Left ventricle myocardium inferior (tissue), 1 donor: ENCODE measurements at places on chromosomes 5 and 9.

GRCh38 chr5:1040571-1040970, 32.0 kb downstream of the NKD2 start:
- peak; percentile 11 for DNase-seq

DNA sequence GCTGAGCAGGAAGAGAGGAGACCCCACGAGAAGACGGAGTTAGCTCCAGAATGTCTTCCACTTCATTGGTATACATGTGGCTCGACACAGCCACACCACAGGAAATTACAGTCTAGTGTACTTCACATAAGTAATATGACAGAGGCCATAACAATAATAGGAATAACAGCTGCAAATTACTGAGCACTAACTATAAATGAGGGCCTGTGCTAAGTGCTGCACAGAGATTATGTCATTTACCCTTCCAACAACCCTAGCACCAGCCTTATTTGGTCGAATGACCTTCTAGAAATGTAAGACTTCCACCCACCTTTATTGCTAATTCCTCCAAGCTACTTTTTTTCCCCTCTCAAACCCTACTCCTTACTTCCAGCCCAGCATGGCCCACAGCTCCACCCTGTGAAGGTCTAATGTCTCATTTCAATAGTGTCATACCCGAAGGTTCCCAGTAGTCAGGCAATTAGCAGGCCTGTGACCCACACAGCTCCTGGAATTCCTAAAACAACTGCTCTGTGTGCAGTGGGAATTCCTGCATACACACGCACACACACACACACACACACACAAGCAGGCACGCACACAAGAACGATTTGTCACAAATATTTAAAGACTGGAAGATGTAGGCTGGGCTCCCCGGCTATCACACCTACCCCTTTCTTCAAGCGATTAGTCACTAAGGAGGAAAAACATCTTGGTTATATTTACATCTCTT, 134.5 kb downstream of the FRMD3 start:
- no peak for DNase-seq

GRCh38 chr9:128721487-128722010, 2.4 kb downstream of the ZDHHC12 start:
- no peak for DNase-seq

GRCh38 chr5:132303589-132303988, 9.4 kb downstream of the SLC22A4 start:
- no peak for DNase-seq

DNA sequence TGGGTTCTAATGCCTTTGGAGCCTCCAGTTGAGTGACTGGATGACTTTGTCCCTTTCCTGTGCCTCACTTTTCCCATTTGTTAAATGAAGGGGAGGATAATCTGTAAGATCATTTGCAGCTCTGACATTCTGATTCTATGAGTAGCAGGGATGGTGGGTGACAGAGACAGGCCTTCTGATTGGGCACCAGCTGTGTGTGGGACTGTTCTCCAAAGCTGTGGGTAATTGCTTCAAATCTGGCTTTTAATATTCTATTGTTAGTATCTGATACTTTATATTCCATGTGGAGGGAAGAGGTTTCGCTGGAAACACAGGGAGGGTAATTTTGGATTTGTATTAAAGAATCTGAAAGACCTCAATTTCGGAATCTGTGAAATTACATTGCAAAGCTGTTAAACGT, 102.7 kb downstream of the FBXO38 start:
- no peak for DNase-seq

- DNase-seq: no peak
Observed at GRCh38 chr9:105968811-105969466, 274.6 kb downstream of the TMEM38B start.

- no peak for DNase-seq
Observed at GRCh38 chr5:77550406-77550805, 58.3 kb upstream of the WDR41 start.

DNA sequence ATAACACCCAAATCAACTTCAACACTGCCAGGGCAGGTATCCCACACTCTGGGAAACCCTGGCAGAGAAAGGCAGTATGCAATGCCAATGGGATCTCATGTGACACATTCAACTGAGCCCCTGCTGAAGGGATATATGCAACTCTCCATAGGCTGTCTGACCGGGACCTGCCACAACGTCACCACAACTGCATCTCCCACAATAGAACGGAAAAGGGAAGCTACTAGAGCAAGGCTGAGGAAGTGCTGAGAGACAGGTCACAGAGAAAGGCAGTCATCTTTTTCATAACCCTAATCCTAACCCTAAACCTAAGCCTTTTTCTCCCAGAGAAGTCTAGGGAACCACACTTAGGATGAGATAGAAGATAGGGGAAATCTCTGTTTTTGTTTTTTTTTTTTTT, 345.9 kb upstream of the CD180 start:
- DNase-seq: no peak

GRCh38 chr9:132717326-132717945, 47.2 kb downstream of the GTF3C4 start:
- DNase-seq: no peak

DNA sequence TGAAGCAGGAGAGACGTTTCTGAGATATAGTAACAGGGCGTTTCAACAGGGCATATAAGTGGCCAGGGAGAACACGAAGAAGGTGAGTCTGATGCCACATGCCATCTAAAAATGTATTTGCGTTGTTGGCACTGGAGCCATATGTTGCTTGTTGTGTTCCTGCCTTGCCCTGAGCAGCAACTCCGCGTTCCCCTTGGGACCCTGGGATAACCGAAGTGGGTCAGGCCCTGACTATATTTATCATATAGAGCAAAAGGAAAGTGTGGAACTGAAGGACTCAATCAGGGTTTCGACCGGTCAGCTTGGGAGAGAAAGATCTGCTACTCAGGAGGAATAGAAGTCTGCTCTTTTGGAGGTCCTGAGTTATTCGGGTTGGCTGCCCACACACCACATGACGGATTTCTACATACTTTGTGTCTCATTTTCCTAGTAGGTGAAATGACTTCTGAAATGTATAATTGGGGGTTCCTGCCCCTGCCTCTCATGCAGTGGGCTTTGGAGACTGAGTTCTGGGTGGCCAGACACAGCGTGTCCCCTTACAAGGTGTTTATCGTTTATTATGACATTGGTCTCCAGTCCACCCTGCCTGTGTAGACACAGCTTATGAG, 3.0 kb downstream of the STC2 start:
- no peak for DNase-seq

DNA sequence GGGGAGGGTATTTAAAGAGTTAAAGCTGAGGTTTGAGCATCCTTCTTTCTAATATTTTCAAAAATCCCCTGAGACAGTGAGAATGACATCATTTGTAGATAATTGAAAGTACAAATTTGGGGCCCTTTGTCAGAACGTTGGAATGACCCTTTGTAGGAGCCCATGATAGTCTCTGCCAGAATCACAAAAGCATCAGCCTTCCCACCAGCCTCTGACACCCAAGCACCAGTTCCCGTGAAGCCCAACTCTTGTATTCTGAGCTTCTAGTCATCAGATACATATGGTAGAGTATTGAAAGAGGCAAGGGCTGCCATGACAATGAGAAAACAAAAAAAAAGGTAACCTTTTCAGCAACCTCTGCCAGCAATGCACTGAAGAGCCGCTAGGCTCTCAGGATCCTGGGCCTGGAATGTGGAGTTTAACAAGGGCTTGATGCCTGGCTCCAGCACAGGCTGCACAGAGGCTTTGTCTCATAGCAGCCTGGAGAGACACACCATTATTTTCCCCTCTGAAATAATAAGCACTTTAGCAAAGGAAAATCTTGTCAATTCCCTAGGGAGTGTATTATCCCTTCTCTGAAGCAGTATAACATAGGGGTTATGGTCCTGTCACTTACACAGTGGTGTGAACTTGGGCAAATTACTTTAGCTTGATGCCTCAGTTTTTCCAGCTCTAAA, 114.4 kb downstream of the ZNF608 start:
- no peak for DNase-seq

DNA sequence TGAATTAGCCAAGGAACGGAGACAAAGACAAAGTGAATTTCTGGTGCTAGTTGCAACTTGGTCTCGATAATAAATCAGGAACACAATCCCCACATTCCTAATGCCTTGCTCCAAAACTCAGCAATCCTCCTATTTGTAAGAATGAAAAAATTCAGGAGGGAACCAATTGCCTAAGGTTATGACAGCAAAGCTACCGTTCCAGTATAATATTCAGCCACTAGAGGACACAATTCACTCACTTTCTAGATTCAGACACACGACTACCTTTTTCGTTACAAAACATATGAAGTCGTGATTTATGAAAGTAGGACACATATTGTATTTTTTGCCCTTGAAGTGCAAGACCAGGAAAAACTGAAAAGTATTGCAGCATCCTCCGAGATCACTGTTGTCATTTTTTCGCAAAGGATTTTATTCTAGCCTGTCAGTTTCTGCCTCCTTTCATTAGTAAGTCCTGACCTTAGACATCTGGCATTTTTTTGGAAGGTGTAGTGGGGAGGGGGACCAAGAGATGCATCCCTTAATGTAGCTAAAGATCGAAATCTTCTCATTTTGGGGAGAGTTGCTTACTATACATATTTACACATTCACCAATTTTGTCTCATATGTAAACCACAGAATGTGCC, 133.1 kb downstream of the DOCK8 start:
- DNase-seq: no peak

GRCh38 chr9:130118841-130119518, 53.2 kb upstream of the NCS1 start:
- no peak for DNase-seq

- DNase-seq: no peak
Observed at GRCh38 chr9:91241909-91242308, 119.8 kb downstream of the AUH start.

GRCh38 chr9:21741151-21741550, 61.3 kb upstream of the MTAP start:
- no peak for DNase-seq

DNA sequence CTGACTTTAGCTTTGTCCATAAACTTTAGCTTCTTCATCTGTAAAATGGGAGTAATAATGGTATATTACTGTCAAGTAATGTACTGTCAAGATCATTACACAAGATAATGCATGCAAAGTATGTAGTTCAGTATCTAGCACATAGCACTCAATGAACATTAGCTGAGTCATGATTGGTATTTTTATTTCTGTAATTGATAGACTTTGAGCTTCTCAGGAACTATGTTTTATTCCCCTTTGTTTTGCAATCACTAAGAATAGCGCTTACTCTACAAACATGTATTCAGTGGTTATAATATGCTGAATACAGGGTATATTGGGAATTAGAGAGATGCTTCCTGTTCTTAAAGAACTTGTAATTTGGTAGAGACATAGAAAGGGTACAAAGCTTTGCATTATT, 142.3 kb upstream of the KLF9 start:
- DNase-seq: no peak

- DNase-seq: no peak
Observed at GRCh38 chr5:168174376-168174775, 117.1 kb upstream of the WWC1 start.
